ENCODE measurements at places on chromosomes 2 and 18.

- no peak for DNase-seq
These were observed 4.4 kb downstream of the SKOR2 start for GRCh38 chr18:47247036-47247415.

DNA sequence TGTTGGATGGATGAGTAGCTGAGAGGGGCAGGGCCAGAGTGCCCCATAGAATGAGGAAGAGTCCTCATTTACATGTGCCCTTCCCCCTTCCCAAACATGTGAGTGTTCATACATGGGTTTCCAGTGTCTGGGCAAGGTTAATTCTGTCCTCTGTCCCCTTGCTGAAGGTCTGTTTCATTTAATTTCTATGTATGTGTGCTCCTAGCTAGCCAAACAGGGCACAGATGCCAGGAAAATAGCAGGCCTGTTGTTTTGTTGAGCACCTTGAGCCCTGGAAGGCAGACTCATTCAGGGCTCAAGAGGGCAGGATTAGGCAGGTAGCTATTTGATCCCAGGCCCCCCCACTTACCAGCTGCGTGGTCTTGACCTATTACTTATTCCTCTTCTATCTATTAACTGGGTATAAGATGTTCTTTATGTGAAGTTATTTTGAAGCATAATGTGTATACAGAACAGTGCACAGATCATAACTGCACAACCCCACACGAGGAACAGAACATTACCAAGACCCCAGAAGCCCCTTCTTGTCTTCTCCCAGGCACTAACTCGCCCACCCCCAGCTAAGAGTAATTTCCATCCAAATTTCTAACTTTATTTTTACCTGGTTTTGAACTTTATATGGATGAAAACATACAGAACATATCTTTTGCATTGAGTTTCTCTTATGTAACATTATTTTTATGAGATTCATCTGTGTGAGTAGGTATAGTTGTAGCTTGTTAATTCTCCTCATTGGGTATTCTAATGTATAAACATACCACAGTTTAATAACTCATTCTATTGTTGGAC, 164.3 kb downstream of the RPIA start:
- no peak for DNase-seq

DNA sequence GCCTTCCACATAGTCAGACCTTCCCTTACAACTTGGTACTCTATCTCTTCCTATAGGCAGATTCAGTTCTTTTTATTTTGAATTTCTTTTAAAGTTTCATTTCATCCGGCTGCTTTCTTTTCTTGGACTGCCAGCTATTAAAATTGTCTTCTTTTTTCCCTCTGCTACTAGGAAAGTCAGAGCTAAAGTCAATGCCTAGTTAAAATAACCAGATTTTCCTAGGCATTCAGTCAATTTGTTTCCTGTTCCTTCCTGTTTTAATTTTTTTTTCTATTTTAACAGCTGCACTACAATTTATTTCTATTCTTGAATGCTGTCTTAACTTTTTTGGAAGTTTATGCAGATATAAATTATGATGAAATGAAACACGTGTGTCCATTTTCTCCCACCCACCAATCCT, 84.8 kb downstream of the EVA1A start:
- no peak for DNase-seq

- DNase-seq, result no peak
These were observed 363.5 kb downstream of the CBLN2 start for GRCh38 chr18:72180689-72181088.

GRCh38 chr18:60643009-60643408, 270.4 kb upstream of the MC4R start:
- DNase-seq, result no peak

- DNase-seq, result no peak
These were observed 342.2 kb downstream of the MYCN start for GRCh38 chr2:16282511-16282910.

- no peak for DNase-seq
These were observed 326.7 kb downstream of the MTX2 start for GRCh38 chr2:176595986-176596385.

- DNase-seq, result no peak
These were observed 586.7 kb downstream of the CCDC85A start for GRCh38 chr2:56770490-56770889.

DNA sequence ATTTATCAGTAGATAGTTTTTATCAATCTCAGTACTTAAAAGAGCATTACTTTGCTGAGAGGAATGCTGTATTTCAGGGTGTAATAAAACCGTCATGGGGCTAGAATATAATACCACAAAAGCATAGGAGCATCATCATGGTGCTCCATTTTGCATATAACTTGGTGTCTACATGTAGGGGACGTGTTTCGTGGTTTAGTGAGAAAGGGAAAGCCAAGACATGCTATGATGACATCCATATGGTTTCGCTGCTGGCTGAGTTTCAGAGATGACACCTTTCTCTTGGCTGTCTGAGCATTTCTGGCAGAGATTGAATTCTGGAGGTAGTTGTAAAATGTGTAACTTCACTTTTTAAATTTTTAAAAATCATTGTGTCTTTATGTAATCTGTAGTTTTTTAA, 32.4 kb downstream of the WDR43 start:
- DNase-seq, result no peak

GRCh38 chr2:50364511-50364910, 667.4 kb downstream of the NRXN1 start:
- DNase-seq, result no peak

- DNase-seq, result peak; percentile 84
These were observed at the start of gene EFHD1 for GRCh38 chr2:232633413-232634205. EFHD1 (plus strand) TSS chr2:232633604; CDS start chr2:232633705, 101 bp downstream.

DNA sequence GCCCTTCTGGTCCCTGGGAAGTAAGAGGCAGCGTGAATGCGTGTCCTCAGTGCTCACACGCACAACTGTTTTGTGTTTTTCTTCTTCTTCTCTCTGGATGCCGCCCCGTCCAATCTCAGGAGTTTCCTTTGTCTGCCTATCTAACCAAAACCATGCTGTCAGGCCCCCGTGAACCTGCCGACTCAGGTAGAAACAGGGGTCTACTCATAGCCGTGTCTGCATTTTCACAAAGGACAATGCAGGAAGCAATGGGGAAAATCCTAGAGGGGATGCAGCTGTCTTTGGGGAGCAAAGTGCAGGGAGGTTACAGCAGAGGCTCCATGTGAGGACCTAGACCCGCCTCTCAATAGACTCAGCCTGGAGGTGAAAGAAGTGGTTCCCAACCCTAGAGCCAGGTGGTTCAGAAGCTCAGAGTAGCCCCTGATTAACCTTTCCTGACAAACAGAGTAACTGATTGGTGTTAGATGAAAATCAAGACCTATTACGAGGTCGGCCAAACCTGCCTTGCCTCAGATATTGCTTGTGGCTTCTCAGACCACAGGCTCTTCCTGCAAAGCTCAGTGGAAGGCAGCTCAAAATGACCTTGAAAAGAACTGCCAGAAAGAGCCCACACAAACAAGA, 49.3 kb downstream of the CD226 start:
- no peak for DNase-seq

DNA sequence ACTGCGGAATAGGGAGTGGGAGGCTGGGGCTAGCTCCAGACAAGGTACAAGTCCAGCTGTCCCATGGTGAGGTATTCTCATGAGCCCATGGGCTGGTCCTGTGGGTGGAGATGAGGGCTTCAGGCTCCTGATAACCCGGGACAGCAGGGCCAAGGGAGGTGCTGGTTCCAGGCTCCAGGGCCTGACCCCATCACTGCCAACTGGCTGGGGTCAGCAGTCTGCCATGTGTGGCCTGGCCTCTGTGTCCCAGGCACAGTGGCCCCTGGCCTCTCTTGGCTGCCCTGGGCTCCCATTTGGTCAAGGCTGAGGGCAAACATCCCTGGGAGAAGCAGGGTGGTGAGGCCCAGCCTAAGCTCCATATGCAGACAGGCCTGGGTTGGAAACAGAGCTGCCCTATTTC, 966 bp upstream of the OXER1 start:
- DNase-seq, result no peak

DNA sequence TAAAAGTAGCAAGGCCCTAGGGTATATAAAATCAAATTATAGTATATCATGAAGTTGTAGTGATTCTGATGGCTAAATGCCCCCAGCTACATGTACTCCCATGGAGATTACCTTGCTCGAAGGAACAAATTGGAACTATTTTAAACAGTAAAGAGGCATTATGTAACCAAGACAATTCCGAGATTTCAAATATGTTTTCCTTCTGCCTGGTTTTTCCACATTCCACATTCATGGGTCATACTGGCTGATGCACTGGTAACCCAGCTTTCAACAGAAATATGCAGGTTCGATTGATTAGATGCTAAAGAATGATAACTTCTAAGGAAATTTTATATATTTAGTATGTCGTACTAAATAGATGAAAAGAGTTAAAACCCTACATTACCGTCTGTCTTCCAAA, 62.3 kb upstream of the MGAT4A start:
- DNase-seq, result peak; percentile 28

- peak; percentile 85 for DNase-seq
These were observed 41.3 kb upstream of the GBX2 start for GRCh38 chr2:236209535-236209934.

GRCh38 chr2:36708041-36708741, 11.7 kb downstream of the VIT start:
- peak; percentile 57 for DNase-seq

- DNase-seq, result no peak
These were observed 250.5 kb downstream of the TFCP2L1 start for GRCh38 chr2:121034551-121034950.

- DNase-seq, result no peak
These were observed 39.7 kb downstream of the HS6ST1 start for GRCh38 chr2:128279009-128279408.

DNA sequence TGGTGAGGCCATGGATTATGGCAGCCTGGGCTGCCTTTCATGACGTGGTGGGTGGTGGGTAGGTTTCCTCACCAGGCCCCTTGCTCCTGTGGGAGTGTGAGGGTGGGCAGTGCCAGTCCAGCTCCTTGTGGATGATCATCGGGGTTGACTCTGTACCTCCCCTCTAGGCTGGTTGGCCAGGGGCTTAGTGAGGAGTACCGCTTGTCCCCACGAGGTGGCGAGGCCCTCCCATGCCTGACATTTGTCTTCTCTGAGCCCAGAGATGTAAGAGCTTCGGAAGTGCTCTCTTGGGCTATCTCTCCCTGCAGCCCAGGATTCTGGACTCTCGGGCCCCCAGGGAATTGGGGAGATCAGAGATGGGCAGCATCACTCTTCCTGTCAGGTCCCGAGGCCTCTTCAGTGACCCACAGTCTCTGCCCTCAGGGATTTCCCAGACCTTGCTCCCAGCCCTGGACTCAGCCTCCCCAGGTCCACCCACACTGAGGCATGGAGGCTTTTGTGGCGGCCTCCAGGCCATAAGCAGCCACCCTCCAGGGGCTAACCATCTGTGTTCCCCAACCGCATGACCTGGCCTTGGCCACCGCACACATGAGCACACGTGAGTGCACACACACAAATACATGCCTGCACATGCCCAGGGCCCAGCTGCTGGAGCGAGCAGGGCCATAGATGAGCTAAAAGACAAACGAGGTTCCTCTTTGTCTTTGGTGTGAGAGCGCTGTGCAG, 6.5 kb downstream of the SPR start:
- peak; percentile 79 for DNase-seq

DNA sequence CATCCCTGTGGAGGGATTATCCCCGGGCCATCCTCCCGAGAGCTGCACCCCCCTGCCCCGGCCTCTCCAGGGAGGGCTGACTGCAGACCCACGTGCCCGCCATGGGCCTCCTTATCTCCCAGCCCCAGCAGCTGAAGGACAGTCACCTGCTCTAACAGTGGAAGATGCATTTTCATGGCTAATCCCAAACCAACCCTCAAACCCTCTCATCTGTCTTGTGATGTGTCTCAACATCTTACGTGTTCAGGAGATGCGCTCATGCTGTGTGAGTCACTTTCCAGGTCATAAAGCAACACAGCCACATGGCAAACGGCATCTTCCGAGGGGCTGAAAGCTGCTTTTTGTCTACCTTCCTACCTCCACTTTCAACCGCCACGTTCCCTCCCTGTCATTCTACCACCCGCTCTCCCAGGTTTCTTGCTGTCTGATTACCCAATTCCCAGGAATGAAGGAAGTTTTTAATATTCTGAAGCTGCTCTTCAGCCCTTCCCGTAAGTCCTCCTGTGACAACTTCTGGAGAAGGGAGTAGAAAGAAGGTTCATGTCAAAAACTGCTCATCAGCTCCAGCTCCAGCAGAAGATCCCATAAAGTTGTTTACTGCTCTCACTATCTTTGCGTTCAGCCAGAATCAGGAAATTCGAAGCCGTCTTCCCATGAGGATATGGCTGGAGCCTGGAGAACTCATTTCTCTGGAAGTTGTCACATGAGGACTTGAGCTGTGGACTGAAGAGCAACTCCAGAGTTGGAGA, 54.5 kb downstream of the MBP start:
- DNase-seq, result peak; percentile 76

GRCh38 chr2:19272941-19273470, 85.4 kb downstream of the OSR1 start:
- no peak for DNase-seq

- no peak for DNase-seq
These were observed 234.9 kb upstream of the CDH2 start for GRCh38 chr18:28411806-28412205.

DNA sequence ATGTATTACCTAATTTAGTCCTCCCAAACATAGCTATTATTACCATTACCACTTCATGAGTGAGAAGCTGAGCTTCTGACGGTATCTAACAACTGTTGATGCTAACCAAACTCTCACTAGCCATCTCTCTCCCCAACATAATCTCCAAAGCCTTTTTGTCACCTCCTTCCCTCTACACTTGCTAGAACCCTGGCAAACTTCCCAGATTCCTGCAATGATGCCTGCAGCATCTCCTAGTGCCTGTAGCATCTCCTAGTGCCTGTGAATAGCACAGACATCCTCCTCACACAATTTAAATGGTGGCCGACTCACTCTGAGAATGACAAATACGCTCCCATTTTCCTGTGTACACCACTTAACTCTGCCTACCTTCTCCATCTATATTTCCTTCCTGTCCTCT, 126.7 kb downstream of the STK39 start:
- peak; percentile 29 for DNase-seq

- DNase-seq, result peak; percentile 3
These were observed 527.6 kb downstream of the SATB2 start for GRCh38 chr2:198930170-198930569.

DNA sequence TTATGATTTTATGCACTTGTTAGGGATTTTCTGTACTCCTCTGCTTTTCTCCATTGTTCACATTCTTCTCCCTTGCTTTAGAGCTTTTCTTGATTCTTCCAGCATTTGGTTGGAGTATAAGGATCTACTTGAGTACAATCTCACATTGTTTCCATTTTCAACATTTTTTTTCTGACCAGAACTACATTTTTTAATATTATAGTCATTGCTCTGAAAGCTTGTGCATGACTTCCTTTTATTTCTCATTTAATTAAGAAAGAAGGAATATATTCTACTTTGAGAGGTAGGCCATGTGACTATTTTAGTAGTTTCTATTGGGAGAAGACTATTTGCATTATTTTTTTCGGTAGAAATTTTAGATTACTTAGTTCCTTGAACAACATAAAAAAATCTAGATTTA, 200.4 kb downstream of the TMEM247 start:
- DNase-seq, result no peak
